GOT3 (cell line): ENCODE measurements at places on chromosomes 4 and X.

DNA sequence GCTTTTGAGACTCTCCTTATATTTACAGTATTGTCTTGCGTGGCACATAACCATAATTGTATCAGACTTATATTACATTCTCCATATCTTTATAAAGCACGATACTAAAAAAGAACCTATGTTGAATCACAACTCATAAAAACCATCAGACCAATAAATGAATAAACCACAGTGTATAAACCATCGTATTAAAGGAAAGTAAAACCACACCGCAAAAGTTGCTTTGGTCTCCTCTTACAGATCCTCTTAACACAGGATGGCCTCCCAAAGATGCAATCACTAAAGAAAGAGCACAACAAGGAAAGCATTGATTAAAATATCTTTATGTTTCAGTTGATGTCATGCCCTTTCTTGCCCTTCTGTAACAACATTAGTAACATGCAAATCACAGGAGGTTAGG lies 437.9 kb downstream of the AFF2 start:
- no peak for DNase-seq

DNA sequence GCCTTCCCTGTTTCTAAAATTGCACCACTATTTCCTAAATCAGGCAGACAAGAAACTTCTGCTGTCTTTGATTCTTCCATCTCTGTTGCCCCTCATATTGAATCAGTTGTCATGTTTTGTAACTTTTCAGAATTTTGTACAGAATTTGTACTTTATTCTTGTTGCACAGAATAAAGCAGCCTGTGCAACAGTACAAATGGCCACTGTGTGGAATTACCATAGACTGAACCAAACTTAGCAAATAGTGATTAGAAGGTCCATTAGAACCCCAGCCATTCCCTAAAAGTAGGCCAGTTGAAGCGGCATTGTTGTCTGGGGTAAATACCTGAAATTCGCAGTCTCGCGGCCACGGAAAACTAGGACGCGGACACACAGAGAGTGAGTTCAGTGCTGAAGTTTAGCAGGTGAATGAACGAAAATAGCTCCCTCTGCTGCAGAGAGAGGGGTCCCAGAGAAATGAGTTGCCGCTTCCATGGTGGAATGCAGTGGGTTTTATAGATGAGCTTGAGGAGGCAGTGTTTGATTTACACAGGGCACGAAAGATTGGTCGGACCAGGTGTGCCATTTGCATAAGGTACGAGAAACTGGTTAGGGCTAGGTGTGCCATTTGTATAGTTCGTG lies 71.8 kb downstream of the C4orf33 start:
- no peak for DNase-seq

GRCh38 chr4:174575436-174575835 lies 53.1 kb upstream of the HPGD start:
- DNase-seq: no peak

DNA sequence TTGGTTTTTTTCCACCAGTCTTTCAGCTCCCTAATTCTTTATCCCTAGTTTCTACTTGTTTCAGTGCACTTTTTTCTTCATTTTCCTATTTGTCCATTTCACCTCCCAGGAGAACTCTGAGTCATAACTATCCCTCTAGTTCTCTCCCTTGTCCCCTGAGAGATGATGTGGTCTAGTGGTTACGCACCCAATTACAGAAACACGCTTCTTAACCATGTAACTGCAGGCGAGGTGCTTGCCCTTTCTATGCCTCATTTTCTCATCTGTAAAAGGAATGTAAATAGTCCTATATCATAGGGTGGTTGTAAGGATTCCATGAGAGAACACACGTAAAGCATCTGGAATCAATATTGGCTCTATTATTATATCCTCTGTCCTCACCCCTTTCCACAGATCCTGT lies 8.8 kb upstream of the GRPR start:
- peak; percentile 20 for DNase-seq

- no peak for DNase-seq
Observed at GRCh38 chrX:109350551-109350950, 131.3 kb downstream of the GUCY2F start.

- no peak for DNase-seq
Observed at GRCh38 chr4:152255437-152255836, 280.5 kb downstream of the FBXW7 start.

DNA sequence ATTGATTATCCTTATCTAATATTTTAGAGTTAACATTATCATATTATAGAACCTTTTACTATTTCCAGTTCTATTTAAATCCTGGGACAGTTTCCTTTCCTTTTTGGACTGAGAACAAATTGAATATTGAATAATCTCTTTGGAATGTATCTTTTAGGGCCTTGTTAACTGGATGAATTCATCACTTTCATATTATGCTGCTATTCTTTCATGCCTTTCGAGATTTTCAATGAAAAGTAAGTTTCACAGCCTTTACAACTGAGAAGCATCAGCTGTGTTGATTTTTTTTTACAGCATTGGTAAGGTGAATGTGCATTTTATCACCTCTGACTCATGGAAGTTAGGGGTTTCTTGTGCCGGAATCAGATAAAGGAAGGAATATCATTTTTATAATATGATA lies 39.6 kb downstream of the PDLIM5 start:
- DNase-seq: no peak

DNA sequence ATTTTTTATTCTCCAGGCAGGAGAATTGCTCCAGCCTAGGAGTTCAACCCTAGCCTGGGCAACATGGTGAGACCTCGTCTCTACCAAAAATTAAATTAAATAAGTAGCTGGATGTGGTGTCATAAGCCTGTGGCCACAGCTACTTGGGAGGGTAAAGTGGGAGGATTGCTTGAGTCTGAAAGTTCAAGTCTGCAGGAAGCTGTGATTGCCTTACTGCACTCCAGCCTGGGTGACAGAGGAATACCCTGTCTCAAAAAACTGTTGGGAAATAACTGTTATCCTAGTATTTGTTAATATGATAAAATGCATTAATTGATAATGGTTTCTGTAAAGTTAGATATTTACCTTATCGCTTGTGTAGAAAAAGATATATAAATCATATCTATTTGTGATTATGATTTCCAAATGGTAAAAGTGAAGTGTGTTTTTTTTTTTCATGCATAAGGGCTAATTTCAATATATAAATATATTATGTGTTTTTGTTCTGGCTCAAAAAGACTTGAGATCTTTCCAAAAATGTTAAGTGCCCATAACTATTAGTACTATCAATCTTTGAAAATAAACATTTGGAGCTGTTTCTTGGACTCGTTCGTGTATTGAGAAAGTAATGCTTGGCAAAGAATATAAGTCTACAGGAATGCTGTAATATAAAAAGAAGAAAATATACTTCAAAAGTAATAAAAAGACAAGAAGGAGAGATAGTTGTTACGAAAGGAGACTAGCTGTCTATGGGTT lies 396.6 kb downstream of the ADGRL3 start:
- DNase-seq: no peak

GRCh38 chr4:147853706-147854105 lies 121.8 kb downstream of the ARHGAP10 start:
- DNase-seq: no peak

DNA sequence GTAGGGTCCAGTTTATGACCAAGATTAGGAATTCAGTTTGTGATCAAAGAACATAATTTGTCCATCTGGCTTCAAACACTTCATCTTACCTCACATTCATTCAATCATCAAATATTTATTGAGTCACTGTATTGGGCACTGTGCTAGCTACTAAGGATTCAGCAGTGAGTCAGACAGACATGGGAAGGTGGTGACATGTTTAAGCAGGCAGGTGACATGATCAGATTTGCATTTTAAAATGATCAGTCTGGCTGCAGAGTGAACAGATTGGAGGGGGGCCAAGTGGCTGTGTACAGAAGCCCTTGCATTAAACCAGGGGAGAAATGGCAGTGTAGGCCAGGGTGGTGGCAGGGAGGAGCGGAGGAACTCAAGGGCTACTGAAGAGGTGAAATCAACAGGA lies 25.1 kb upstream of the APLN start:
- DNase-seq: no peak

- DNase-seq: no peak
Observed at GRCh38 chr4:71221510-71222466, 117.0 kb upstream of the SLC4A4 start.

DNA sequence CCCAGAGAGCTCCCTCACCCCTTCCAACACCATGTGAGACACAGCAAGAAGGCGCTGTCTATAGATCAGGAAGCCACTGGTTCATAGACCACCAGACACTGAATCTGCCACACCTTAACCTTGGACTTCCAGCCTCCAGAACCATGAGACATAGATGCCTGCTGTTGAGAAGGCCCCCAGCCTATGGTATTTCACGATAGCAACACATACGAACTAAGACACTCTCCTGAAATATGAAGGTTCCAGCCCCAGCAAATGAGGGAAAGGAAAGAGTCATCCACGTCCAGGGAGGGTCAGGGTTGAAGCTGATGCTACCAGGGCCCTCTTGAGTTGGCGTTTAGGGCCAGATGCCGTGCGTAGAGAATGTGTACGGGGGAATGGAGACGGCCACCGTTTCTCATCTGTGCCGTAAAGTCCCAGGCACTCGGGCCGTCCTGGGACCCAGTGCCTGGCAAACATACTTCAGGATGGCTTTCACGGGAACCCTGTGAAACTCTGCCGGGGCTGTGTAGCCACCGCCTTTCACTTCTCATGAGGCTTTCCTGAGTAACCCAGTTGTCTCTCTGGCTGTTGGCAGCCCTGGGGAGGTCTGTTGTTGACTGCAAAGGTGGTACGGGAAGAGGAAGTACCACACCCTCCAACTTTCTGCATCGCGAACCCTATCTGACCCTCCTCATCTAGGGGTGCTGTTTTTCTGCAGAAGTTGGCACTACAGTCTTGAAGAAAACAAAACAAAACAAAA lies 17.7 kb upstream of the P2RY8 start:
- no peak for DNase-seq
